Fibroblast of lung (primary cell): ENCODE measurements at places on chromosomes 7 and 10. TPM values are rescaled to one million over a fixed set of nuclear protein-coding genes. Genes with fewer than 3 reads are reported as not detected.

C10orf67 gene
- polyA plus RNA-seq: 0.09 and 0.16 TPM in 2 replicates

CISD1 gene
- 39.9 and 44.4 TPM in 2 replicates for polyA plus RNA-seq

DNA sequence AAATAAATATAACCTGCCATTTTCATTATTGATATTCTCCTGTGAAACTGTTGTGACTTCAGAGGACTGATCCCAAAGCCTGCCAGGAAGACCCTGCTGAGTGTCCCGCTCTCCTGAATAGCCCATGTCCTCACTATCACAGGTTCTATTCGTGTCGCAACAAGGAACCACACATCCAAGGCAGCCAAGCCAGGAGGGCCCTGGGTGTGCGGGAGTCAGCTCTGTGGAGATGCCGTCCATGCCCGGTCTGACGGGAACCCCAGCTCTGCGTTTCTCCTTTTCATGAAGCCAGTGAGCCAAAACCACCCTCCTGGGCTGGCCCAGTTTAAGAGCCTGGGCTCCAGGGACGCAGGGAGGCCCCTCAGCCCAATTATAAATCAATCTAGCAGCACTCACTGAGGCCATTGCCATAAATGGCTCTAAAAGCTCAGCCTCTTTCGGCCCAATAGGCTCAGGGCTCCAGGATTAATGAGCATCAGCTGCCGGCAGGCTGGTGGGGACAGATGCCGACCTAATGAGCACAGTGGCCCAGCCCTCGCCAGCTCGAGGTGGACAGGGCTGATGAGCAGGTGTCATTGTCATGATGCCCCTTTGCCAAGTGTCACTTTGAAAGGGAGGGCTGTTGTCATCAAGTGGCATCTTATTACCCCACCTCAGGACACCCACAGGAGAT lies 177.9 kb downstream of the PLXNA4 start:
- no peak for DNase-seq

BICC1 gene
- polyA plus RNA-seq: 22.2 and 22.6 TPM in 2 replicates

PRSS37 gene
- polyA plus RNA-seq: not detected in 2 replicates

ZNF107 gene
- 1.6 and 2.5 TPM in 2 replicates for polyA plus RNA-seq

DNA sequence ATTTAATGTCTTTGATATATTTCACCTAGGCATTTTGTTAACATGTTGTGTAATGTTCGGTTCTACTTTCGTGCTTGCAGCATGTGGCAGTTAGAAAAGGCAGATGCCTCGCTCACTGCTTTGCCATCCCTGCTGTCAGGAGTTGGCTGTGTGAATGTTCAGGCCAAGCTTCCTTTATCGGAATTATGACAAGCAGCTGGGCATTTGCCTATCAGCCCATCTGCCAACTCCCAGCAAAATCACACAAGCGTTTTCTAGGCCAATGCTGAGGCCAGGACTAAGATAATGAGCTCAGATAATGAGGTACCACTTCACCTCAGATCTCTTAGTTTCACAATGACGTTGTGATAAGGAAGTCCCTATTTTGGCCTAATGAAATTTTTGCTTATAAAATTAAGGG lies 212.7 kb upstream of the FAM3C start:
- DNase-seq: no peak

RBP3 gene
- not detected in 2 replicates for polyA plus RNA-seq

UCMA gene
- polyA plus RNA-seq: not detected in 2 replicates

DNA sequence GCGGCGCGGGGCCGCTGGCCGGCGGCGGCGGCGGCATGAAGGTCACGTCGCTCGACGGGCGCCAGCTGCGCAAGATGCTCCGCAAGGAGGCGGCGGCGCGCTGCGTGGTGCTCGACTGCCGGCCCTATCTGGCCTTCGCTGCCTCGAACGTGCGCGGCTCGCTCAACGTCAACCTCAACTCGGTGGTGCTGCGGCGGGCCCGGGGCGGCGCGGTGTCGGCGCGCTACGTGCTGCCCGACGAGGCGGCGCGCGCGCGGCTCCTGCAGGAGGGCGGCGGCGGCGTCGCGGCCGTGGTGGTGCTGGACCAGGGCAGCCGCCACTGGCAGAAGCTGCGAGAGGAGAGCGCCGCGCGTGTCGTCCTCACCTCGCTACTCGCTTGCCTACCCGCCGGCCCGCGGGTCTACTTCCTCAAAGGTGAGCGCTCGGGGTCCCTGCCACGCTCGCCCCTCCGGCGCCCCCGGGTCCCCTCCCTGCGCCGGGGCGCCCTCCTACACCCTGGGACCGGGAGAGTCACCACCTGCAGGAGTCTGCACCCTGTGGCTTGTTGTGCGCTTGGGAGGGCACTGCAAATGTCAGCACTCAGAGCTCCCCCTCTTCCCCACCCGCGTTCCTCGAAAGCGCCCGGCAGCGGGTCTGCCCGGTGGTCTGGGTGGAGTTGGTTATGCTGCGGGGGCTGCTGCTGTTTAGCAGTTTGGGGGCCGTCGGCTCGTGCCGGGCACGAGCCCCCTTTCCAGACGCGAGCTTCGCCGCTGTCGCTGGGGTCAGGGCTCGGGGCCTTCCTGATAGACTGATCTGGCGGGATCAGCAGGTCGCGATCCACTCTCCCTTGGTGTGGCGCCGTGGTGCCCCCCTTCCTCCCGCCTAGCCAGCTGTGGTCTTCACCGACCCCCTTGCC lies 627 bp downstream of the DUSP5 start:
- peak; percentile 67 for DNase-seq

DNA sequence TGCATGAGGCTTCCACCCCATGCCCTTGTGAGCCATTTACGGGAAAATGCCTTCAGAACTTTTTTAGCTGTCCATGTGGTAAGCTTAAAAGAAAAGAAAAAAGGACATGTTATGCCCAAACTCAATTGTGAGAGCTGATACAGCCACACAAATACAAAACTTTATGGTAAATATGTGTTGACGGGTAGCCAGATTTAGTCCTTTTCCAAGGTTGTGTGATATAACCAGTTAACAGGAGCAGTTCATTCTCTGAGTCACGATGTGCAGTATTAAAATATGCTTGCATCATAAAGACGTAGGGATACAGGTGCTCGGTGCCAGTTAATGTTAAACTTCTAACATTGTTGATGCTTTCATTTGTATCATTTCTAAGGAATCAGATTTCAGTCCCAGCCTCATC lies 350.4 kb downstream of the DNAJB6 start:
- no peak for DNase-seq

- DNase-seq: no peak
Observed at GRCh38 chr7:95200741-95201140, 123.6 kb downstream of the PON1 start.

DNA sequence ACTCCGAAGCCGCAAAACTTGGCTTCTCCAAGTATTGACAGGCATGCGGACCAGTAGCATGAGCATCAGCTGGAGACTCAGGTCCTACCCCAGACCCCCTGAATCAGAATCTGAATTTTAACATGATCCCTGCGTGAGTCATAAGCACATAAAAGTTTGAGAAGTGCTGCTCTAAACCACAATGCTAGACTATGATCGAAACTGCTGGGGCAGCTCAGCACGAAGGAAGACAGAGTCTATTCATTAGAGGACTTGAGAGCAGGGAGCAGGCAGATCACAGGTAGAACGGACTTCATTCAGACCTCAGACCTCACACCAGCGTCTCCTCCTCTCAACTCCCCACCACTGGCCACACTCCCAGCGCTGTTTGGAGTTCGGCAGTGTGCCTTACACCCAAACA lies 16.9 kb downstream of the CAMK2G start:
- DNase-seq: no peak

- no peak for DNase-seq
Observed at GRCh38 chr10:68163735-68164134, 54.4 kb downstream of the MYPN start.

DNA sequence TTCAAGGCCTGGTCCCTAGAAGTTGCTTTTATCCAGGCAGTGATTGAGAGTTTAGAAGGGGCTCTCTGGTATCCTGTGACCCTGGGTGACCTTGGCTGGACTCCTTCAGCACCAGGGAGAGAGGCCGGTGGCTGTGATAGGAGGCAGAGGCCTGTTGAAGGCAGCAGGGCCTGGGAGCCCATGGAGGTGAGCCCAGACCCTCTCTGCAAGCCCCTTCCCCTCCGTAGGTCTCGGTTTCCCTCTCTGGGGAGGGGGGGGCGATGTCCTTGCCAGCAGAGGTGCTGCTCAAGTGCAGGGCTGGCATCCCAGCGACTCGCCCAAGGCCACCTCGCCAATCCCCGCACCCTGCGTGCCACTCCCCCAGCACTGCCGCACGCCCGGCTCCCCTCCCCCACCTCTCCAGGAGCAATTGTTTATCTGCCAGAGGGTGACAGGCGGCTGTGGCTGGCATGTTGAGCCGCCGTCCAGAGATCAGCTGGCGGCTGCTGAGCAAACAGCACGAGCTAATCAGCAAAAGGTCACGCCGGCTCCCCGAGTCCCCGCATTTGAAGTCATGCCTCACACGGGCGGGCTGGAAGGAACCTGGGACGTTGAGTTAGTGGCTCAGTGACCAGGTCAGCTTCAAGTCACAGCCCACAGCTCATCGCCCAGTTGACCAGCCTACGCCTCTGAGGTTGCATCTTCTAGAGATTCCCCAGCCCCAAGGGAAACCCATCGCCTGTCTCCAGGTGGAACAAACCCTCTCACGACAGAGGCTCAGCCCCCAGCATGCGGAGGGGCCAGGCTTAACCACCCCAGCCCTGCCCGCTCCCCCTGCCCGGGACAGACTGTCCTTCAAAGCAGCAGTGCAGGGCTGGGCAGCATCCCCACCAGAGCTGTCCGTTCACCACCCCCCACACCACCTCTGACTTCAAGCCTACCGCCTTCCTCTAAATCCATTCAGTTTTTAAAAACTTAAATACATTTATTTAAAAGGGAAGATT lies 43.7 kb downstream of the ELFN1 start:
- no peak for DNase-seq
